T-helper 17 cell (primary cell): ENCODE measurements at places on chromosomes 16 and 17.

GRCh38 chr16:69595127-69596036, 29.6 kb downstream of the NFAT5 start:
- no peak for DNase-seq

- DNase-seq, result no peak
These were observed 37.4 kb upstream of the TMC5 start for GRCh38 chr16:19380328-19380727.

DNA sequence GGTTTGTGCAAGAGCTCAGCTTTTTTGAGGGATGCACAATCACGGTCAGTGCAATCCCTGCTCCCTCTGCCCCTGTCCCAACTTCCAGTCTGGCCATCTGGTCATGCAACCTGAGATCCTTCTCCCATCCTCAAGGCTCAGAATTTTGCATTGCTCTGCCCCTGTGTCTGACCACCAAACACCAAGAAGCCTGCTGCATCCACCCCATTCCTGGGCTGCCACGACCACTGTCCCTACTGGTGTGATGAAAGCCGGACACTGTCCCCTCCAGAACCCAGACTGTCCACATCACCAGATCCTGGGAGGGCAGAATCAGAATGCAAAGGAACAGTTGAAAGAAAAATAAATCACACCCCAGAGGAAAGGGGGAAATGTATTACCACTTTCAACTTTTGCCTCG, 231.0 kb downstream of the C16orf78 start:
- no peak for DNase-seq

- no peak for DNase-seq
These were observed 91.1 kb downstream of the TNFRSF13B start for GRCh38 chr17:16880843-16881230.

- no peak for DNase-seq
These were observed 13.4 kb downstream of the EMC8 start for GRCh38 chr16:85785927-85786326.

DNA sequence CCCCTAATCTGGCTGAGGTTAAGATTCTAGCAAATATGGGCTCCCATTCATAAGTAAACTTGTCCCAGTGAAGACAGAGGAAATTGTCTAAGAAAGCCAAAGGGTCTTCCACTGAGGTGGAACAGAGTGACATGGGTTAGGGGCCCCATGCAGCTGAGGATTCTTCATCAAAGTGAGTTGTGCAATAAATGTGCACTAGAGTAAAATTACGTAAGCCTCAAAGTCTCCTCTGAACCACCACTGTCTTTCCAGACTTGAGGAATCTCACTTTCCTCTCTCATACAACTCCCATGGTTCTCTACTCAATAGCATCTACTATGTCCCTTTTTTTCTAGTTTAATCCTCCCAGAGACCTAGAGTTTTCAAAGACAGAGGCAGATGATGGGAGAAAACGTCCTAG, 132.4 kb downstream of the CA10 start:
- no peak for DNase-seq

DNA sequence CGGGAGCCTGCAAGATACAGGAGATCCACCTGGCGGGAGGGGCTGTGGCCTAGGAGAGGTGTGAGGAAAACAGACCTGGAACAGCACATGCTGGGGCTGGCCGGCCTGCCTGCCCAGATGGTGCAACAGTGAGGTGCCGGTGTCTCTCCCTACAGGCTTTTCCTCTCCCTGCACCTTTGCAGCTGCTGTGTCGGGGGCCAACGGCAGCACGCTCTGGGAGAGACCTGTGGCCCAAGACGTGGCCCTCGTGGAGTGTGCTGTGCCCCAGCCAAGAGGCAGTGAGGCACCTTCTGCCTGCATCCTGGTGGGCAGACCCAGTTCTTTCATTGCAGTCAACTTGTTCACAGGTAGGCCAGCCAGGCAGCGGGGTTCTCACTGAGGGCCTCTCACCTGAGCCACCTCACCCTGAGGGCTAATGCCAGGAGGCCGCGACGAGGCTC, 15.9 kb downstream of the RGS11 start:
- no peak for DNase-seq

- no peak for DNase-seq
These were observed 52.8 kb downstream of the CDH11 start for GRCh38 chr16:65069065-65069464.

DNA sequence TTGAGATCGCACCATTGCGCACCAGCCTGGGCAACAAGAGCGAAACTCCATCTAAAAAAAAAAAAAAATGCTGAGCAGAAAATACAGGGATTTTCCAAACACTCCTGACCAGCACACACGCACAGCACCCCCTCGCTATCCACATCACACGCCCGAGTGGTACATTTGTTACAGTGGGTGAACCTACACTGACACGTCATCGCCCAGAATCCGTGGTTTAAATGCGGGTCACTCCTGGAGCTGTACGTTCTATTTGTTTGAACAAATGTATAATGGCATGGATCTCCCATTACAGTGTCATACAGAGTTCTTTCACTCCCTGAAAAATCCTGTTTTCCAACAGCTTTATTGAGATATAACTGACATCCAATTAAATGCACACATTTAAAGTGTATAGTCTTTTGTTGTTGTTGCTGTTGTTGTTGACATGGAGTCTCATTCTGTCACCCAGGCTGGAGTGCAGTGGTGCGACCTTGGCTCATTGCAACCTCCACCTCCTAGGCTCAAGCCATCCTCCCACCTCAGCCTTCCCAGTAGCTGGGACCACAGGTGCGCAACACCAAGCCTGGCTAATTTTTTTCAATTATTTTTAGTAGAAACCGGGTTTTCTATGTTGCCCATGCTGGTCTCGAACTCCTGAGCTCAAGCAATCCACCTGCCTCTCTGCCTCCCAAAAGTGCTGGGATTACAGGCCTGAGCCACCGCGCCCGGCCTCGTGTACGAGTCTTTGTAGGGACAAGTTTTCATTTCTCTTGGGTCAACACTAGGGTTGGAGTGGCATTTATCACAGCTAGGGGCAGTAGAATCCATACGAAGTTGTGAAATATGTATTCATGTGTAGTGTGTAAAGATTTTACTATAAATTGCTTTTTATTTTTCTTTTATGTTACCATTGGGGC, 4.4 kb upstream of the CARHSP1 start:
- no peak for DNase-seq

GRCh38 chr17:43842975-43843325, 4.0 kb upstream of the CD300LG start:
- DNase-seq, result no peak

GRCh38 chr16:81770008-81770407, 9.1 kb upstream of the PLCG2 start:
- DNase-seq, result no peak

GRCh38 chr16:67935101-67935401, 1.6 kb downstream of the PSMB10 start:
- DNase-seq, result no peak

GRCh38 chr17:61160204-61160603, 239.4 kb upstream of the TBX2 start:
- no peak for DNase-seq

GRCh38 chr16:55250701-55251100, 73.3 kb upstream of the IRX6 start:
- no peak for DNase-seq

DNA sequence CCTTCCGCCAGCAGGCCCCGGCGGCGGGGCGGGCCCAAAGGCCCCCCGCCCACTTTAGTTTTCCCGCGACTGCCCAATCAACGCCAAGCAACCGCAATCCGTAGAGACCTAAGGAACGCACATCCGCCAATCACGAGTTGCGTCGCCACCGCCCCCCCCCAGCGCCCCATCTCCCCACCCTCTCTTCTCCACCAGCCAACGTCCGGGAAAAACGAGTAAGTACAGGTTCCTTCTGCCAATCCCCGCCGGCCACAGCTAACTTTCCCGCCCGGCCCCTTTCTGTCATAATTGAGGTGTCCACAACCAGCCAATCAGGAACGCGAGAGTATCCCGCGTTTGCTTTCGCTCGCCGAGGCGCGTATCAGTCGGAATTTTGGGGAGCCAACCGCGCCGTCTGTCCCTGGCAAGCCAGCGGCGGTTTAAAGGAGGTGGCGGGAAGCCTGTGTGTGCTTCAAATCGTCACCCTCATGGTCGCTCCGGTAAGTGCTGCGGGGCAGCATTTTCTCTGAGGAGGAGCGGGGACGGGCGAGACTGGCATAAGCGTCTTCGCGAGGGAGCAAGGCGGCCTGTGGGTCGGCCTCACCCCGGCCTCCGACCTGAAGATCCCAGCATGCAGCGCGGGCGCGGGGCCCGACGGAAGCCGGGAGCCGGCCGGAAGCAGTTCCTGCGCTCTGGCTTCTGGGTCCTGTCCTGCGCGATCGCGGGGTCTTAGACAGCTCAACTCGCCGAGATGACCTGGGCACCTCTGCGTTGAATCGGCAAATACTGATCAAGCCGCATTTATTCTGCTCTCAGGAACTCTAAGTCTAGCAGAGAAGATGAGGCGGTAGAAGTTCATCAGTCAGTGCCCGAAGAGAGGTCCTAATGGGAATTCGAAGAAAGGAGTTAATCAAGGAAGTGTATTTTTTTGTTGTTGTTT, at the start of gene MIS12:
Gene MIS12, plus strand, starts transcription at position 361 of the 919 bp plus-strand sequence. CDS start 2,297 bp downstream, outside the sequence.
- DNase-seq, result peak; percentile 92

DNA sequence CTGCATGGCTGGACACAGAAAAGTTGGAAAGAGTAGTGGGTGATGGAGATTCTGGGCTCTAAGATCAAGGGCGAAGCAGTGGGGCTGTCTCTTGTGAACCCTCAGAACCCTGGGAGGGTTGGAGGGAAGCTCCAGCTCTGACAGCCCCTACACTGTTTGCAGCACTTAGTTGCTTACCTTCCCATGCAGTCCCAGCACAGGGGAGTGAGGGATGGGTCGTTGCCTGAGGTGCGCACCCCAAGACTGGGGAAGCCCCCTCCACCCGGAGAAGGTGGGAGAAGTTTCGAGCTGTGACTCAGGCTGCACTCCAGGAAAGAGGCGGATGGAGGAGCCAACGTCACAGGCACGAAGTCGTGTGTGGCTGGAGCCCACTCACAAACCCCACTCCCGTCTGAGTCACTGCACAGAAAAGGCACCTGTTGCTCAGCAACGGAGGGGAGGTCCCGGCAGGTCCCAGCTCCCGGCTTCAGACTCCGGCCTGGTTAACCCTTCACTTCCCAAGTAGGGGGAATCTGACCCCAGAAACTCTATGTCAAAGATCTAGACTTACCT, 60.1 kb downstream of the AIPL1 start:
- no peak for DNase-seq

DNA sequence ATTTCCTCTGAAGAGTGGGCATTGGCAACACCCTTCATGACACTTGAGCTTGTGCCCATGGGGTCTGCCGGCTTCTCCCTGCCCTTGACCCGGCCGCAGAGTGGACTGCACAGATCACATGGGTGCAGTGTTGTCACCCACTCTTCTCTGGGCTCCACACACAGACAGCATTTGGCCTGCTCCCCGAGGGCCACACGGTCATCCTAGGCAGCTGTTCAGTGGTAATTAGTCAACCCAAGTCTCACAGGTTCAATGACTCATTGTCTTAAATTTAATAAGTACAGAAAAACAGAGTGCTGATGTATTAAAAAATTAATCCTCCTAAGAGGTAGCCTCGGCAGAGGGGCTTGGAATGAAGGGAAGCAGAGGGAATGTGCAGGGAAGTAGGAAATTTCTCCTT, 204.8 kb downstream of the MSI2 start:
- DNase-seq, result no peak

DNA sequence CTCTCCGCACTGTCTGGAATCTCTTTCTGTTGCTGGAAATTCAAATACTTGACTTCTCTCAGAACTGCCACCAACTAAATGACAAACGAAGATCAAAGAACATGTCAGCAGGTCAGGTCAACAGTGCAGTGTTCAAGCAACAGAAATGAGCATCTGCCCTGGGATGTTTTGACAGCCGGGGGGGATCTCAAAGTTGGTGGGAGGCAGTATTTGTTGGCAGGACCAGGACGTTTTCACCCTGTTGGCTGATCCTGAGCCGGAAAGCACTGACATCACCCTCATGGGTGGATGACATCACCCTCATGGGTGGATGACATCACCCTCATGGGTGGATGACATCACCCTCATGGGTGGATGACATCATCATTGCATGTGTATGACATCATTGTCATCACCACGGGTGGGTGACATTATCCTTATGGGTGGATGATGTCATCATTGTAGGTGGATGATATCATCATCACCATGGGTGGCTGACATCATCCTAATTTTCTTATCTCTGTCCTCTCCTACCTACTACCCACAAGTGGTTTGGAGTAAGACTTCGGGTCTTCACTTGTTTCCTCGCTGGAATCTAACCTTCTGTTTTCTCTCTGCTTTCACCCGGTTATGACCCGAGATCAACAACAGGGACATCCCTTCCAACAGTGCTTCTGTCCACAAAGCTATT, 18.9 kb downstream of the DNAH17 start:
- no peak for DNase-seq

- no peak for DNase-seq
These were observed 16.4 kb downstream of the CLEC10A start for GRCh38 chr17:7063518-7064094.

DNA sequence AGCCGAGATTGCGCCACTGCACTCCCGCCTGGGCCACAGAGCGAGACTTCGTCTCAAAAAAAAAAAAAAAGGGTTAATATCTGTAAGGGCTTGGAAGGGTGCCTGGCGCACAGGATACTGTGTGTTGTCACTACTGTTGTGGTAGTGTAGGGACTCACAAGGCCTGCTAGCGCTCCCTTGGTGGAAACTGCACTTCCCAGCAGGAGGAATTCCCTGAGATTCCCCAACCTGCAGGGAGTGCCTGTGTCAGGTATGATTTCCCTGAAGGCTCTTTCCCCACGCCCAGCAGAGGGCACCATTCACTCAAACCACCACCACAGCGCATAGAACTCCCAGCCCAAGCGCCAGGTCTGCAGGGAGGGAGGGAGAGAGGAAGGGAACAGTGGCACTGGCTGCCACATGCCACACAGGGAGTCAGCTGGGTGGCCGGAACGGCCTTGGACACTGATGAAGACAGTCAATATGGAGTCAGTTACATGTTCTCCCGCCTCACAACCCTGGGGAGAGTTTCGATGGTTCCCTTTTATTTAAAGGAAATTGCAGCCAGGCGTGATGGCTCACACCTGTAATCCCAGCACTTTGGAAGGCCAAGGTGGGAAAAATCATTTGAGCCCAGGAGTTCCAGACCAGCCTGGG, 32.7 kb upstream of the CDH1 start:
- peak; percentile 18 for DNase-seq

GRCh38 chr17:34146440-34147043, 108.5 kb upstream of the CCL2 start:
- peak; percentile 18 for DNase-seq

- no peak for DNase-seq
These were observed 123.0 kb downstream of the CDYL2 start for GRCh38 chr16:80681436-80681835.

DNA sequence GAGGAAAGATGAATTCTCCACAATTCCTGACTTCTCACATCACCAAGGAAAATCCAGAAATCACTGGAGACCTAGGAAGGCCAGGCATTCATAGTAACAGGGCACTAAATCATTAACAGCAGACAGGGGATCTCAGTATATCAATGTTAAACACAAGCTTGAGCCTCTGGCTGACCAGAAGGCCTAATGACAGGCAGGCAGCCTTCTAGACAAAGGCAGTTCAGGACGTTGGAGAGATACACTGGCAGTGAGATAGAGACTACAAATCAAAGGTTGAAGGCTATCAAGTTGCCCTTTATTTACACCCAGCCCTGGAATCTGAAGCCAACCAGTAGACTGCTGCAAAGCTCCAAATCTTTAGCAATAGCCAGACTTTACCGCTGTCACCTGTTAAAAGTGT, 422.8 kb upstream of the CCL2 start:
- DNase-seq, result no peak

- no peak for DNase-seq
These were observed 7.1 kb upstream of the MPP2 start for GRCh38 chr17:43914451-43914850.
